ENCODE measurements at places on chromosomes 12 and 14. TPM values are rescaled to one million over a fixed set of nuclear protein-coding genes. Genes with fewer than 3 reads are reported as not detected.

Gene VRTN
- total RNA-seq = not detected

DNA sequence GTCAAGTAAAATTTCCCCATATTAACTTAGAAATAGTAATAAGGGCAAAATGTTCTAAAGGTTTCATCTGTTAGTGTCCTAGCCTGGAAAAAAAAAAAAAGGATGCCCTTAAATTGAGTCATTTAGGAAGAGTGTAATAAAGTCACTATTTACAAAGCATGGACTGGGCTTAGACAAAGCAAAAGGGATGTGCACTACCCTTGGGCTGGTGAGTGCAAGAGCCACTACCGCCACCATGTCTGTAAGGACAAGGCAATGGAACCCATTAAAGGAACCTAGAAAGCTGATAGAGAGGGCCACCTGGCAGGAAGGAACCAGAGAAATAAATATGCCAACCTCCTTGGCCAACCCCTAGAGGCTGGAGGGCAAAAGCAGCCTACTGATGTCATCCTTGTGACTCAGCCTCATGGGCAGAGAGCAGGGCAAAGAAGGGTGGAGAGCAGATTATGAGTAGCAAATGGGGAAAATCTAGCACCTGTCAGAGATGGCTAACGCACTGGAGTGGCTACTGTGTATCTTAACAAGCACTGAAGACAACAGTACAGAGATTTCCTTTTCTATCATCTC, 59.5 kb upstream of the FUT8 start:
- H3K27ac ChIP-seq = no peak overlapping the region
- H3K4me3 ChIP-seq = no peak overlapping the region
- no peaks in the 10 kb centered on the region for H3K27me3 ChIP-seq
- DNase-seq = no peak
- no peaks in the 10 kb centered on the region for H3K36me3 ChIP-seq

DNA sequence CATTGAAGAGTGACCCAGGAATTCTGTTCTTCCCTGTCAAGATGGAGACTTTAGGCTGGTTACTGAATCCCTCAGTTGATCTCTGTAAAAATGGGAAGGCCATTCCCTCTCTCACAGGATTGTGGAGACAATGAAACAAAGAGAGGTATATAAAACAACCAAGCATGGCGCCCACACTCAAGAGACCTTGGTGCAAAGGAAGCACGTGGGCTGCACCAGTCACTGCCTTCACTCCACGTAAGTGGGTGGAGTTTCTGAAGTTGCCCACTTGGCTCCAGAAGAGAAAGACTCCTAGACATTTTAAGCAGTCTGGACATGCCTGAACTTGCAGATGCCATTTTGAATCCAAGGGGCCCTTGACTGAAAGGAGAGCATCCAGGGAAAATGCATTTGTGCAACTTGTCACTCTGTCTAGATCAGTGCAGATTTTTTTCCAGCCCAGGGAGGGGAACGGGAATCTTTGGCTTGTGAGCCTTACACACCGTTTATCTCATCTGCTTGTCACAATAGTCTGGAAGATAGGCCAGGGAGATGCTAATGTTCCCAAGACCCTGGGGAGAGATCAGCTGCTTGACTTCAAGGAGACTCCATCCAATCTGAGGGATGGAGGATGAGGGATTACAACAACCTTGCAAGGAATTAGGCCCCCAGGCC, 96.9 kb upstream of the TBX3 start:
- no peak overlapping the region for H3K4me3 ChIP-seq
- no peak for DNase-seq
- H3K4me1 ChIP-seq = no peaks in the 10 kb centered on the region

- no peak for DNase-seq
- H3K27ac ChIP-seq = no peak overlapping the region
- no peaks in the 10 kb centered on the region for H3K4me1 ChIP-seq
- H3K36me3 ChIP-seq = no peaks in the 10 kb centered on the region
Measured at GRCh38 chr14:63257299-63257698, 53.1 kb downstream of the RHOJ start.

DNA sequence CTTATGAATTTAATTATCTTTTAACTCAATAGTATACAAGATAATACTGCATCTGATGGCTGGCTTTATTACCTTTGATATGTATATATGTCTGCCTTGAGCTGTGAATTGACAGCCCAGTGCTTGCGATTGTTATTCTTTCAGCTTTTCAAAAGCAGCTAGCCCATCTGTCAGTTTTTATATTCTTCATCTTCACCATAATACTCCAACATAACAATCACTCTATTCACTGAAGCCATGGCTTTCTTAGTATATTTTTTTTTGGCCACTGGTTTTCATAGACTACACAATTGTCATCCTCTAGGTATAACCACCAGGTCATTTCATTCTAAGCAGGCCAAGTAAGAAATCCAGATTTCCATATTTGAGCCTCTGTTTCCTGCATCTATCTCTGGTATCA, 1026.1 kb downstream of the FSCB start:
- H3K27ac ChIP-seq = no peak overlapping the region
- H3K27me3 ChIP-seq = no peaks in the 10 kb centered on the region
- H3K4me3 ChIP-seq = no peak overlapping the region
- H3K4me1 ChIP-seq = no peaks in the 10 kb centered on the region
- no peaks in the 10 kb centered on the region for H3K36me3 ChIP-seq

GRCh38 chr12:57165741-57166140, 18.3 kb upstream of the LRP1-AS start:
- peak; percentile 94 for DNase-seq
- H3K27ac ChIP-seq = peak overlapping the region; percentile 26
- peaks cover 98% of the 10 kb centered on the region for H3K36me3 ChIP-seq

GRCh38 chr12:2640709-2641108, 154.1 kb upstream of the FKBP4 start:
- H3K4me3 ChIP-seq = no peak overlapping the region
- no peaks in the 10 kb centered on the region for H3K36me3 ChIP-seq
- peak; percentile 99 for DNase-seq

DNA sequence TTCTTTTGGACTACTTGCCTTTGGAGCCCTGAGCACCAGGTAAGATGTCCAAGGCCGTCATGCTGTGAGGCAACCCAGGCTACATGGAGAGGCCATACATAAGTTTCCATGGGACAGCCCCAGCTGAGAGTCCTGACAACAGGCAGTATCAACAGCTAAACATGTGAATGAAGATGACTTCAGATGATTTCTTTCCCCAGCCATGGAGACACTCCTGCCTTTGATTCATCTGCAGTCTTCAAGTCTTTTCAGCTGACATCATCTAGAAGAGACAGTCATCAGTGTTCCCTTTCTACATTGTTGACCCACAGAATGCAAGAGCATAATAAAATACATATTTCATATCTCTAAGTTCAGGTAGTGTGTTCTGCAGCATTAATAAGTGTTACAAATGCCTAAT, 398.7 kb downstream of the BTG1 start:
- H3K27ac ChIP-seq = no peak overlapping the region
- peaks cover 2% of the 10 kb centered on the region for H3K4me1 ChIP-seq
- peak; percentile 6 for DNase-seq
- no peaks in the 10 kb centered on the region for H3K36me3 ChIP-seq
